ENCODE measurements at places on chromosomes 3 and 15.

GRCh38 chr3:80055306-80055705 is 287.5 kb upstream of the ROBO1 start:
- DNase-seq = no peak

GRCh38 chr15:52136442-52136980 is 23.9 kb upstream of the BCL2L10 start:
- no peak for DNase-seq

DNA sequence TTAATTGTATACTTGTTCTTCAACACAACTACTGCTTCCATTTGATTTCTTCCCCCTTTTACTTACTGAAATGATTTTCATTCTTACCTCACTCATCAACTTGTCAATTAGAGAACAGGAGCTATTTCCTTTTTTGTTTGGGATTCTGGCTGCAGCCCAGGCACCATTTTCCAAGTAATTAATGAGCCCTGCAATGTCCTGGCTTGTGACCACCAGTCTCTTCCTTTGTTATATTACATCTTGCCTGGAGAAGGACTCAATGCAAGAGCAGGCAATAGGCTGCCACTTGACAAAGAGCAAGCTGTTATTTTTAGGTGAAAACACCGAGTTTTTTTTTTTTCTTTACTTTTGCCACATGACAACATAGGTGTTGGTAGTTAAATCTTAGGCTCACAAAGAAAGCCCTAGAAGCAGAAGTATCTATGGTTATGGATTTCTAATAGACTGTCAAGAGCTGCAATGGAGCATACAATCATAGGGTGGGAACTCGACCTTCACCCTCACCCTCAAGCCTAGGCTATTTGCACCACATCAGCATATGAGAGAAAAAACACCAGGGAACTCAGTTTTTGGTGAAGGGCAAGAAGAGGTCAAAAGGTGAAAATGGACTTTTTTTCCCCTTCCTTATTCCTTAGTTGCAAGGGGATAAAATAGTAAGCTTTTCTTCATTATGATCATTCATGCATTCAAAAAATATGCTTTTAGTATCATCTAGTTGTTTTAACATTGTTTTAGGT is 114.9 kb downstream of the TNIK start:
- no peak for DNase-seq

DNA sequence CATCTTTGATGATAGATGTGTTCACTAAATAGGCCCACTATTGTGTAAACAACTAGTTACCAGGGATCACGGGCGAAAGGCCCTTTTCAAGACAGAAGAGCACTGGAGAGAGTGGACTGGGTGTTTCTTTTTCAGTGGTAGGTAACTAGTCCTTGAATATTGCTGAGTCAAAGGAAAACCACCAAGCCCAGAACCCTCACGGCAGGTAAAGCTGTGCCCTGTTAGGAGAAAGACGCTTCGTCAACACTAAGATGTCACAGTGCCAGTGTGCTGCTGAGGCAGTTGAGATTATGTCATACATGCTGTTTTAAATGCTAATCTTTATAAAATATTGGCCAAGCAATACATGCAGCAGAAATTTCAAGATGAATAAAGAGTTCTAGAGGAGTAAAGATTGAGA is 578.6 kb downstream of the PYDC2 start:
- no peak for DNase-seq

GRCh38 chr3:130990282-130990681 is 36.3 kb downstream of the ASTE1 start:
- DNase-seq = no peak

DNA sequence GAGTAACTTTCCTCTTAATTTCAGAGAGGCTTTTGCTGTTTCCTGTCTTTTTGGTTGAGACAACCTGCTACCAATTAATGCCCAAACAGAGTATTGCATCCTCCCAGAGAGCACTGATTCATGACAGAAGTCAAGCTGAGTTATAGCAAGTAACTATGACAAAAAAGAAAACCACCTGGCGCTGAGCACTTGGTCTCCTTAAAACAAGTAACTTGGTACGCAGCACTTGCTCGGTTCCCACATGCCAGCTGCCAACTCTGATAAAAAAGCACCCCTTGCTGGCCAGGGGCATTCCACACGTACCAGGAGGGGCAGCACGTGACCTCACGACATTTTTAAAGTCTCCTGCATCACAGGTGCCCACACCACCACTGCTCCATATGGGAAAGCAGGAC is 13.5 kb upstream of the MYO5C start:
- no peak for DNase-seq

GRCh38 chr3:45606991-45607712 is 12.6 kb downstream of the LIMD1 start:
- no peak for DNase-seq

- no peak for DNase-seq
Measured at GRCh38 chr15:57646087-57646486, 54.4 kb downstream of the MYZAP start.

DNA sequence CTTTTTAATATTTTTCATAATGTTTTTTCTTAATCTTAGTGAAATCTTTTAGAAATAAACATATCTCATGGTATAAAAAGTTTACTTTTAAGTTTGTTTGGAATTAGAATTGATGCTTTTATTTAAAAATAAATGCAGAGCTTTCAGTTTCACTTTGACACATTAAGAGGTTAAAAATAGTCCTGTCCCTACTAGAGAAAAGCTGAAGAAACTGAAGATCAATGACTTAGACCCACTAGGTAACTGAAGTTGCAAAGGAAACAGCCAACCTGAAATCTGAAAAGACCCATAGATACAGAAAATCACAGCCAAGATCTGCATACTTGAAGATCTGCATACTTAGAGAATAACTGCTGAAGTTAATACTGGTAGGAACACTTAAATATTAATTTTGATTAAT is 237.6 kb downstream of the RAP2B start:
- no peak for DNase-seq

DNA sequence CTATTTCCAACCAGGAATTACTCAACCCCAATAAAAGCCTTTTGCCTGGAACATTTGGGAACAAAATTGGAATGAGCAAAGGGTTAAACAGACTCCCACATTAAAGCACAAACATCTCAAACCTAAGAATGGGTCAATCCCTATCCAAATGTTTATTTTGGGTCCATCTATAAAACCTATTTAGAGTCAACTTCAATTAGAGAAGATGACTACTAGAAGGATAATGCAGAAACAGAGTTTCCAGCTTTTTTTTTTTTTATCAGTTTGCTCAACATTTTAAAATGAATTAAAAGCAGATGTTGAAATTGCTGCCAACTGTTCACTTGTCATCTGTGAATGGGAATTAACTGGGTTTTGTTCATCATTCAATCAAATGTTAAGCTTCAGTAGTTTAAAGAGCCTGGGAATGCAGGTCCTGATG is 4.1 kb upstream of the TBC1D23 start:
- DNase-seq = no peak

DNA sequence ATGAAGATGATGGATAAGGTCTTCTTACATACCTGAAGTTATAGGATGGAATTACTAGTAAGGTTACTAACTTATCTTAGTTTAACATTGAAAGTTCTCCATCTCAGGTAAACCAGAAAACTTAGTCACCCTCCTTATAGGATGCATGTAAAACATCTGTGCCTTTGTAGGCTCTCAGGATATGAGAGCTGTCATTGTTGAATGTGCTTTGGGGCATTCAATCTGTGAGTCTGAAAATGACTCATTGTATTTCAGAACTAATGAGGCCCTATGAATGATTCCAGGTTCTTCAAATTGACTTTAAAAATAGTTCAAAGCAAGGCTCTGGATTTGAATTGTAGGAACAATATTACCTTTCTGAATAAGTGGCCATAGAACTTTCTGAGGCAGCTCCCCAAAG is 237.7 kb upstream of the AZI2 start:
- no peak for DNase-seq

DNA sequence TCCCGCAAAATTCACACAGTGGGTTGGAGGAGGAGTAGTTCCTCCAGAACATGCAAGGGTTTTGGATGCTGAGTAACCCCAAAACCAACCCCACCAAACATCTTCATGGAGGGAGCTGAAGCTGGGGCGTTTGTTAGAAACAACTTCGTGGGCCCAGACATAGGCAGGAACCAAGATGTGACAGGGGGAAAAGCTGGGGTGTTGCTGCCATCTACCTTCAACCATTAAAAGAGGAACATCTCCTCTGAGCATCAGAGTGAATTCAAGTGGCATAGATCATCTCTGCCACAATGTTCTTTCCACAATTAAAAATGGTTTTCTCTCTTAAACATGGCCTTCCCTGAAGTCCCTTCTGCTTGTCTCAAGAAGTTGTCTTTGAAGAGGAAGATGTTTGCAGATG is 20.5 kb downstream of the SIDT1 start:
- DNase-seq = no peak

DNA sequence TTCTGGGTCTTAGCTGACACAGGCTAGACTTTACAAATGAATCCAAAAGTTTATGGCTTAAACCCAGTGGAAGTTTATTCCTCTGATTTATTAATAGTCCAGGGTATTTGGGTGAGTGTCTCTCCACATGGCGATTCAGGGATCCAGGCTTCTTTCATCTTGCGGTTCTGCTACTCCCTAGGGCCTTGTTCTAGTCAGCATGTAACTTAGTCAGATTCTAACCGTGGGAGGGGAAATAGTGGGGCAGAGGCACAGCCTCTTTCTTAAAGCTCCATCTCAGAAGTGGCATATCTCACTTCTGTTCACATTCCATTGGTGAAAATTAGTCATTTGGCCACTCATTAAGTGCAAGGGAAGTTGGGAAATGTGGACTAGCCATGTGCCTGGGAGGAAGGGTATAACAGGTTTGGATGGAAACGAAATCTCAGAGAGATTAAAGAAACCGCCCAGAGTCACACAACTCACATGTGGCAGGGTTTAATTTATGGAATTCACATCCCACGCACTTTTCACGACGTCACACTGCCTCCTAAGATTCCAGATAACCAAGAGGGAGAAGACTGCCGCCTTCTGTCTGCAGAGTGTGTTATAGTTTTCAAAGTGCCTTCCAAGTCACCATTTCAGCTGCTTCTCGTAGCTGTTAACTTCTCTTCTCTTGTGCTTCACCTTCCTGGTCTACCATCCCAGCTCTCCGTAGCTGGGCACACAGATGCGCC is 11.4 kb upstream of the RASGRF1 start:
- no peak for DNase-seq

DNA sequence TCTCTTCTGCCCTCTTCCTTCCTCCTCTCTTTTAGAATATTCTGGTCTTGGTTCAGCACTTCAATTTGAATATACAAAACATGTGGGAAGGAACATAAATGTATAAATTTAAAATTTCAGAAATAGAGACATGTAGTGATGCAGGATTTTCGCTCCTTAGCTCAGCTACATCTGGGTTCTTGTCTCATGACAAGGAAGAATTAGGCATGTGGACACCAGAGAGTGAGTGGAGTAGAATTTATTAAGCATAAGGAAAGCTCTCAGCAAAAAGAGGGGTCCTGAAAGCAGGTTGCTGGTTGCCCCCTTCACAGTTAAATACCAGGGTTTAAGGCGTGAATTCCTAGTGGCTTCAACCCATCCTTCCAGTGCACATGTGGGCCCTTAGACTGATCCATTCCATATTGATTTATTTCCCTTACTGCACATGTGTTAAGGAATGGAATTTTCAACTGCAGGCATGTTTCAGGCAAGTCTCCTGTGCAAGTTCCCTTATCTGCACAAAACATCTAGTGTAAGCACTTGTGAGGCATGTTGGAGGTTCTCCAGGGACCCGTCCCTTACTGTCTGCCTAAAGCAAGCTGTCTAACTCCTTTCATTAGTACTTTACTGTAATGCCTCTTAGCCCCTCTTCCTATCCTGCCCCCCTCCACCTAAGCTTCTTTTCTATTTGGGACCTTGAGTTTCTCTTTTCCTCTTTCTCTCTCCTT is 133.2 kb upstream of the STRIT1 start:
- DNase-seq = no peak

GRCh38 chr3:44136421-44136820 is 105.3 kb upstream of the TOPAZ1 start:
- DNase-seq = no peak

All from cortex of kidney (tissue), 1 donor.